NCI-H2081 treated with DMSO at 0.1 percent for 48 hours (cell line): ENCODE measurements at places on chromosomes 5 and 9.

DNA sequence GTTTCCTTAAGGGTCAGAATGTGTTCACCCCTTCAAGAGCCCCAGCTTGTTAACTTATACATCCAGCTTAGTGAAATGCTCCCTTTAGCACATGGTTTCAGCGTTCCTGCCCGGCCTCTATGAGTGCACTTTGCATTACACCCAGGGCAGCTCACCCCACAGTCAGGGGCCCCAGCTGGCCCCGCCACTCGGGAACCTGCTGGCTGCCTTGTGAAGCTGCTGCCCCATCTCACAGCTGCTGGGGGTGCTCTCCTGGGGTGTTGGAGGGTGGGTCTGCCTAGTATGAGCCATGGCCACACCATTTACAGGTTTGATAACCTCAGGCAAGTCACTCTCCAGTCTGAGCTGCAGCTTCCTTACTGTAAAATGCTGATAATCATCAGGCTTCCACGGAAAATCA is 32.2 kb downstream of the HRH2 start:
- no peak for DNase-seq

- DNase-seq, result no peak
Measured at GRCh38 chr9:133379153-133380086, 3.3 kb downstream of the STKLD1 start.

DNA sequence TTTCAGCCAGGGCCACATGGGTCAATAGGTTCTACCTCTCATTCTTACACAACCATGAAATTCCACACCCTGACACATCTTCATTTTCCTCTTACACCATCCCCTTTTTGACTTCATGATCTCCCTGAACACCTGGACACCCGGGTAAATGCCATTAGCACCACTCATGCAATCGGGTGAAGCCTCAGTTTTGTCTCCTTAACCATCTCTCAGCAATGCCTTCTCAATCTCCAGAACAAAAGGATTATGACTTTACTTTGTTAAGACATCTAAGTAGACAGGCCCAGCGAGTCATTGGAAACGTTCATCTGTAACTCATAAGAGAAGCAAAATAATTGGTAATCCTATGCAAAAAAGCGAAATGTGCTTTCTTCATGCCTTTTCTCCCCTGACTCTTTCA is 49.9 kb downstream of the ADAMTS12 start:
- DNase-seq, result no peak

DNA sequence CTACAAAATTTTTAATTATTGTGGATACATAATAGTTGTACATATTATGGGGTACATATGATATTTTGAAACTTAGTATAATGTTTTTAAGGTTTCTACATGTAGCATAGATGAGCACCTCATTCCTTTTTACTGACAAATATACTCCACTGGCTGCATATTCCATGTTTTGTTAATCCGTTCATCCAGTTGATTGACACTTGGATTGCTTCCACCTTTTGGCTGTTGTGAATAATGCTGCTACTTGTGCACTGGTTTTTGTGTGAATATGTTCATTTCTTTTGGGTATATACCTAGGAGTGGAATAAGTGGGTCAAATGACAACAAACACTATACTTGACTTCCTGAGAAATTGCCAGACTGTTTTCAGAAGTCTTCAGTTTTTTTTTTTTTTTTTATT is 2.8 kb upstream of the ENTREP1 start:
- DNase-seq, result no peak

DNA sequence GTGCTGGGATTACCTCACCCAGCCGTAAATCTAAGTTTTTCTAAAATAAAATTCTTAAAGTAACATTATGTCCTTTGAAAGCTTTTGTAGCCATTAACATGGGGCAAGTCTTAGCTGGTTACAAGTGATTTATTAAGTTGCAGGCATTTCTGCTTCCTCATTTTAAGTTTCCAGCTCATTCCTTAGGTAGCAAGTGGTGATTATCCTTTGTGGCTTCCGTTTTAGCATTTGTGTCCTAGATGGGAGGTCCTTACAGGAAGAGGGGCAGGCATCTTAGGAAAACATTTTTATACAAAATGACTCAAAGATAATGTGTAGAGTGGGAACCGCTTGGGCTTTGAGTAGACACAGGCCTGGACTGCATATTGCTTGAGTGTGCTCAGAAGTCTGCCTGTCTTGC is 35.0 kb upstream of the ROPN1L start:
- DNase-seq, result no peak

GRCh38 chr5:154444556-154445421 is 1.0 kb upstream of the SAP30L start:
- no peak for DNase-seq

DNA sequence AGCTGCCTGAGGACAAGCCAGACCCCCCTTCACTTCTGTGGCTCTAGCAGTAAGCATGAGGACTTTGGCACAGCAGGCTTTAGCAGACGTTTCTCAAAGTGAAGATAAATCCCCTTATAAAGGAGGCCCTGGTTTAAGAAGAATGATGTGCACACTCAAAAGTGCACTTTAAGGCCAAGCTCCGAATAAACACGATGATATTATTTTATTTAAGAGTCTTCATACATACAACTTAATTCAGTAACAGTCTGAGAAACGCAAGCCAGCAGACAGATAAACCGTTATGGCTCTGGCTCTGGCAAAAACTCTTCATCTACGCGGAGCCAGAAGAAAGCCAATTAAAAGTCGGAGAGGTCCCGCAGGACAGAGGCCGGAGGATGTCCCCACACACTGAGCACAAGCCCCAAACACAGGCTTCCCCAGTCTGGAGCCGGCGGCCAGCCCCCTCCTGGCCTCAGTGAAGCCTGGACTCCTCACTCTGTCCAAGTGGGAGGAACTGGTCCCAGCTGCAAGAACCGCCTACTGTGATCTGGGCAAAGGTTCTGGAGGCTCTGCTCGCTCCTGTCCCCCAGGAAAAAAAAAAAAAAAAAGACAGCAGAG is 44.6 kb downstream of the ADAMTS2 start:
- no peak for DNase-seq

DNA sequence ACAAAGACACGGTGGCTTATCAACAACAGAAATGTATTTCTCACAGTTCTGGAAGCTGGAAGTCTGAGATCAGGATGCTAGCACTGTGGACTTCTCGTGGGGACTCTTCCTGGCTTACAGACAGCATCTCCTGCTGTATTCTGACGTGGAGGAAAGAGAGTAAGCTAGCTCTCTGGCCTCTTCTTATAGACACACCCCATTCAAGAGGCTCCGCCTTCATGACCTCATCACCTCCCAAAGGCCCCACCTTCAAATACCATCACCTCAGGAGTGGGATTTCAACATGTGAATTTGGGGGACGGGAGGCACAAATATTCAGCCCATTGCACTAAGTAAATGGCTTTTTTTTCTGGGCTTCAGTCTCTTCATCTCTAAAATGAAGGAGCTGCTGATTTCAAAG is 27.6 kb downstream of the KCNMB1 start:
- DNase-seq, result no peak
